ENCODE measurements at places on chromosomes 1 and 21.

DNA sequence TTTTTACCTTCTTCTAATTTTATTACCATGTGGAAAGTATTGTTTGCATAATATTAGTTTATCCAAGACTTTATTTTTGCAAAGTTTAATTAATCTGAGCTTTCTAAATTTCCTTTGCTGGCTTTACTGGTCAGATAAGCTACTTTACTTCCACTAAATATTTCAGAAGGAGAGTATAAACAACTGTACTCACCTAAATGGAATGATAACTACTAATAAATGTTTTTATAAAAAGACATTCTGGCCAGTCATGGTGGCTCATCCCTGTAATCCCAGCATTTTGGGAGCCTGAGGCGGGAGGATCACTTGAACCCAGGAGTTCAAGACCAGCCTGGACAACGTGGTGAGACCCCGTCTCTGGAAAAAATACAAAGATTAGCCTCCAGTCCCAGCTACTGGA is 36.0 kb downstream of the ATP8B2 start:
- no peak for DNase-seq

DNA sequence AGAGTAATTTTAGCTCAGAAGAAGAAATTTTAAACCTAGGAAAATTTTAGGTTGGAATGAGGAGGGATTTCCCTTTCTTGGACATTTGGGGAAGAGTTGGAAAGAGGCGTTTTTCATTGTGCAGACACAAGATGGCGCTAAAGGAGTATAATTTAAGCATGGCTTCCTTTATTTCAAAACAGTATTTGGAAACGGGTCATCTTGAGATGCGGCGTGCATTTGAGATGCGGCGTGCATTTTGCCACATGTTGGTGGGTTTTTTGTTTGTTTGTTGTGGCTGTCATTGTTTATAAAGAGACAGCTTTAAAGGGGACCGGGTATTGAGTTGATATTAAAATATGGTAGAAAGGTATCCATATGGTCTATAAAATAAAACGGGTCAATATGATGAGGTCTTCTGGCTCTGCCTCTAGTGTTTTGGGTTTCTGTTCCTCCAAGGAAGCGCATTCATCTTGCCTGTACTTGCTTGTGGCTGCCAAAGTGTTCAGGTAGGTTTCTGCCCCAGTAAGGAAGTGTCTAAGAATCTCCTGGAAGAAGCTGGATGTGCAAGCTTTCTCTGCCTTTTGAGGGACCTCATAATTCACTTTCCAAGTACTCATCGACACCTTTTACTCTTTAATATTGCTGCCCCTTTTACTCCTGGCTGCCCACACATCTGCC is 210.3 kb downstream of the SLC35F3 start:
- no peak for DNase-seq

DNA sequence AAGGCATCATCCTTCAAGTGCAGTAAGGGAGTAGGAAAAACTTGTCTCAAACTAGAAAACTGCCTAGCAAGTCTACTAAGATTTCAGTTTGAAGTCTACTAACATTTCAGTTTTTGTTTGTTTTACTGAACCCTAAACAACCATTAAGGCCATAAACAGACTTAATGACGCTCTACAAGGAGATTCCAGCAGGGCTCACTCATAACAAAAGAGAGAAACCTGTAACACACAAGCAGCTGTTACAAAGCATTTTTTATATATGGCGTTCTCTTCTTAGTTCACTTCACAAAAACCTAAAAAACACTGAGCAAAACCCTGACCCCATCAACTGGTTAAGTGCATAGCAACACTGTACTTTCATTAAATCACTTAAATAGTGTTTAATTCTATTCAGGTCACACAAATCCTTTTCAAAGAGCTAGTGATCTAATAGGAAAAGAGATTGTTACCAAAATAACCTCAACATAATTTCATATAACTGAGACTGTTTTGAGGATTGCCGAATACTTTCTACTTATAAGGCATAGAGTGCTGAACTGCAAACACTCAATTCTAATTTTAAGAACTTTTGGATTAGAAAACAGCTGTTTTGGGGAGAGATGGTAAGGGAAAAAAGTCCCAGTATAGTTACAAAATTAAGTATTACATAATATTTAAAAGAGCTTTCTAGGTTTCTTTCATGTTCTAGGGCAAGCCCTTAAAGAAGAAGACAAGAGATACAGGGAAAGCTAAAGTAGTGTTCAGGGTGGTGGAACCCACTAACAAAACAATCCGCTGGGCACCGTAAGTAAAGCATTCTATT is 1.4 kb downstream of the B3GALNT2 start:
- DNase-seq, result peak; percentile 25

DNA sequence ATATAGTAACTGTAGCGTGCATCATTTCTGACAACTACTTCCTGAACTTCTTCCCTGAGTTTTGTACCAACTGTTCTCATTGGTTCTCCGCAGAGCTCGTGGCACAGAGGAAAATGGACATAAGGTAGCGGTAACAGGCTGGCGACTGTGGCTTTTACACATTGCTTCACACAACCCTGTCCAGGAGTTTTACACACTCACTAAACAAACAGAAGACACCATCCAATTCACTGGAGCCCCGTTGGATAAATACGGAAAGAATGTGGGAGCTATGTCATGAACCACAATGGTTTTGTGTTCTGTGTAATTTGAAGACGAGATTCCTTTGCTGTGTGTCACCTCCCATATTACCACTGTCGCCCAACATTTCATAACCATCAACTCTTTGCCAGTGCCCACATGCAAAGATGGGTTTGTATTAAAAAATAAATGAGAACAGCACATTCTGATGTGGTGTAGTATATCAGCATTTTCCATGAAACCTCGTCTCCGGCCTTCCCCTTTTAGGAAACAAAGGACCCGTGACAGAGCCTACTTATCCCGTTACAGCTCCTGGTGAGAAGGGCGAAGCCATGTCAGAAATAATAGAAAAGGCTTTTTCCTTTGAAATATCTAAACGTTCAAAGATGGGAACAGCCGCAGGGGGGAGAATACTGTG is 47.4 kb upstream of the ENAH start:
- DNase-seq, result no peak

DNA sequence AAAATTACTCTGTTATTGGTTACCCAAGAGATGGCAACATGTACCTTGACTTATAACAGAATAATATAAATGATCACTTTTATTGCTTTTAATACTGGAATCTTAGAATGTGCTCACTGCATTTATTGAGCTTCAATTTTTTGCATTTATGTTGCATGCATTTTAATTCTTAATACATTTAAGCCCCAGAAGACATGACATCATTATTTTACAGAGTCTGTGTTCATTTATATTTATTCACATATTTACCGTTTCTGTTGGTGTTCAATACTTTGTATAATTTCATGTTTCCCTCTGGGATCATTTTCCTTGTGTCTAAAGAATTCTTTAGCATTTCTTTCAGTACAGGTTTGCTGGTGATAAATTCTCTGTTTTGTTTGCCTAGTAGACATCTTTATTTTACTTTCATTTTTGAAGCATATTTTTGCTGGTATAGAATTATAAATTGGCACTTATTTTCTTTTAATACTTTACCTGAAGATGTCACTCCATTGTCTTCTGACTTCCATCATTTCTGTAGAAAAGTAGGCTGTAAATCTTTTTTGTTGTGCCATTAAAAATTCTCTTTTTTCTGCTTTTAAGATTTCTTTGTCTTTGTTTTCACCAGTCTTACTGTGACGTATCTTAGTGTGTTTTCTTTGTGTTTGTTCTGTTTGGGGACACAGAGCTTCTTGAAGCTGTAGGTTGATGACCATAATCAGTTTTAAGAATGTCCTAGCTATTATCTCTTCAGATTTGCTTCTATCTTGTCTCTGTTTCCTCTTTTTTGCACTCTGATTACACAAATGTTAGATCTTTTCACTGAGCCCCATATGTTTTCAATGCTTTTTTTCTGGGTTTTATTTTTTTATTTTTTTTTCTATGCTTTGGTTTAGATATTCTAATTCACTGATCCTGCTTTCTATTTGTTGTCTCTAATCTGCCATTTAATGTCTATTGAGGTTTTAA is 26.9 kb downstream of the DISP3 start:
- DNase-seq, result no peak

DNA sequence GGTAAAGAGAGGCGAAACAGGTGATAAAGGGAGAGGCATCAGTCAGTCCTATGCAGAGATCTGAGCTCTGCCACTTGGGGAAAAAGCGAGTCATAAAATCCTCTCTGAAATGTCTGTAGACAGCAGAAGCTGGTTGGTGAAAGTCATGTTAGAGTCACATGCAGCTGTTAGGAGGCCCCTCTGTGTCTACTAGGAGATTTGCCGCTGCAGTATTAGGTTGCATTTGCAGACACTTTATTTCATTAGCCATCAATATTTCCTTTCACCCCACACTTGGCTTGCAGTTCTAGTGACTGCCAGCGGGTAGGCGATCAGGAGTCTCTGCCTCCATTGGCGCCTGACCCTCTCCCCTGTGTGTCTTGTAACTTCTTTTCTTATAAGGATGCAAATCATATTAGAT is 16.2 kb downstream of the ATP1A4 start:
- no peak for DNase-seq

- no peak for DNase-seq
These were observed 8.1 kb upstream of the SSU72 start for GRCh38 chr1:1582585-1583346.

DNA sequence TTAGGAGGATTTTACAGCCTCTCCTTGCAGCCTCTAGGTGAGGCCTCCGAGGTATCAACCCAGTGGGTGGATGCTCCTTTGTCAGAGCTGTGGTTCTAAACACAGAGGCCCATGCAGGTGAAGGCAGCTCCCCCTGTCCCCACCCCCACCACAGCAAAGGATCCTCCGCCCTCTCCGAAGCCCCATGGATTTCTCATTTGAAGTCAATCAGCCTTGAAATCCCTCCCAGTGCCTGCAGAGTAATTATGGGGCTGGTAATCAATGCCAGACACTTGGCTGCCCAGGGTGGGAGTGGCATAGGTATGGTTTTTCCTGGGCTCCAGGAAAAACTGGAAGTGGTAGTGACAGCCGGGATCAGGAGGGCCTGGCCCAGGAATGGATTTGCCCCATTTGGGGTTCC is 119.5 kb upstream of the CSF3R start:
- DNase-seq, result no peak

DNA sequence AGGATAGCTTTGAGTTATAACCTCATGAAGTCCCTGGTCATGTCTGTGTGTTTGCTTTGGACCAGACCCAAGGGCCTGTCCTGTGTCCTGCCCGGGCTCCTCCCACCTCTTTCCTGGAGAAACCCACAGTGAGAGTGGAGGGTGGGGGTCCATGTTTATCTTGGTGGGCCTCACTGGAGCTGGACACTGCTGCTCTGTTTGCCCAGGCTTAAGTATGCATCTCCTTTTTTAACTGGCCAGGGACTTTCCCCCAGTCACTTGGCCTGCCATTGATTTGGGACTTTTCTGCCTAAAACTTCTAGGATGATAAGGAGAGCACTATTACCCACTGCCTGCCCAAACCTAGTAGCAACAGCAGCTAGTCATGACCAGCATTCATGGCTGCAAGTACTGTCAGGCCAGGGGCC is 49.8 kb downstream of the DDR2 start:
- DNase-seq, result no peak

DNA sequence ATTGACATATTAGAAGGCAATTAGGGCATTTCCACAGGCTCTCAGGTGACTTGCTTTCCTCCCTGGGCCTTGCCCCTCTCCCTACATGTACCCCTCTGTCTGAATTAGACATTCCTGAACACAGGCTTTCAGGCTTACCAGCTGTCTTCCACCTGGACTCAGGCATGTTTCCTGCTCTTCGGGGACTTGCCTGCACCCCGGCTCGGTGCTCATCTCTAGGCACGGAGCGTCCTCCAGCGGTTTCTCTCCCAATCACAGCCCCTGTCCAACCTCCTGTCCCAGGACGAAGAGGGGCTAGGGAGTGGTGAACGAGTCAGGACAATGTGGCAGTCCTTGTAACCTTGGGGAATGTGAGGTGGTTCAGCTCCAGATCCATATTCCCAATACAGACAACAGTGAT is 4.2 kb downstream of the PROK1 start:
- DNase-seq, result no peak

DNA sequence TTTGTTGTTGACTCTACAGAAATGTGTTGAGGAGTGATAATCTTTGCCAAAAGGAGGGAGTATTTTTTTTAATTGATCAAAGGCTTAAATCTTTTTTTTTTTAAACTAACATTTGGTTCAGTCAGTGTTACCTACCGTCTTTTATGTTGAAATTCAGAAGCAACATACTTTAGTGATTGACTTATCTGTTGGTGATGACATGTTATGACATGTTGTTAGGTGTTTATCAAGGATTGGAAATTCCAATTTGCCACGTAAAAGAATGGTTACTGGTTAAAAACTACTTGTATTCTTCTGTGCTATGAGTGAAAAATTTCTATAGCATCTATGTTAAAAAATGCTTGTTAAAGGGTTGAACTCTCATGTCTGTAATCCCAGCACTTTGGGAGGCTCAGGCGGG is 61.2 kb downstream of the DNM3 start:
- no peak for DNase-seq

- no peak for DNase-seq
These were observed 1.9 kb downstream of the BTBD19 start for GRCh38 chr1:44810101-44810761.

DNA sequence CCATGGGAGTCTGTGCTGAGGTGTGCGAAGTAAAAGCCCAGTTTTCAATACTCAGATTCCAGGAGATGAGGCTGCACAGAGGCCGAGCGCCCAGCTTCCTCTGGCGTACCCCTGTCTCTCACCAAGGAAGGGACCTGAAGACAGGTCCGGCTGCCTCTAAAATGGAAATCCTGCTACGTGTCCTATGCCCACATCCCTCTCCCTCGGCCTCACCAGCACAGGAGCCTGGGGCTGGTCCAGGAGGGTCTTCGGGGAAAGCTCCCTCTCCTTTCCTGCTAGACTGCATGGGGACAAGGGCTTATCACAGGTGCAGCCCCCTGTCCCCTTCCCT is 392 bp downstream of the MRPL55 start:
- DNase-seq, result no peak

GRCh38 chr21:22516230-22516629 is 1518.0 kb downstream of the NCAM2 start:
- DNase-seq, result no peak

DNA sequence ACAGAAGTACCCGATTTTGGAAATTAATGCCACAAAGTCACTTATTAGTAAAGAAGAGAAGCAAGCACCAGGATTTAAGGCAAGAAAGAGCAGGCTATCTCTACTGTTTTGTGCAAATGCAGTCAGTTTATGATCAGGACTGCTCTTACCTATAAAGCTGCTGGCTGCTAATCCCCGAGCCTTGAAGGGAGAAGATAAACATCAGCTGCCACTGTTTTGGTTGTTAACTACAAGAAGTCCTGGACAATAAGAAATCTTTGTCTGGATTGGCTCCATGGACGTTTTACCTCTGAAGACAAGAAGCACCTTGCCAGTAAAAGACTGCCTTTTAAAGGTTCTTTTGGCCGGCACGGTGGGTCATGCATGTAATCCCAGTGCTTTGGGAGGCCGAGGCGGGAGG is 21.4 kb downstream of the FRRS1 start:
- no peak for DNase-seq

All from urinary bladder (tissue), 4 donors.